SW 1271 (cell line): ENCODE measurements at places on chromosomes 13 and 19.
A peak's percentile ranks its signal among the peaks of the same experiment; 100 is the strongest.

DNA sequence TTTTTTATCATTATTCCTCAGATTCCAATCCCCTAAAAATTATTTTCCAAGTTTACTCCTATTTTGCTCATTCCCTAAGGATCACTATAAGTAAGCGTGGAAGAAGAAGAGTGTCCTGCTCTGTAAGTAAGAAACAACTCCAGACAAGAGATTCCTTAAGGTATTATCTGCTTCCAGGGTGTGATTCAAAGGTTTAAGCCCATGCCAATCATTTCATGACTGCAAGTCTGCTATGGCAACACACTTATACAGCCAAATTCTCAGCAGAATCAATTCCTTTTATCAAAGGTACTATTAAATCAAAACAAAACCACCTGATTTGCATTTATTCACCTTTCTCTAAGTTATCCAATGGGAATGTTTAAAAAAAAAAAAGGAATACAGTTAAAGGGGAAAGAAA, 43.7 kb downstream of the FOXO1 start:
- DNase-seq, result no peak

- no peak for DNase-seq
Observed at GRCh38 chr13:91698767-91699166, 300.3 kb downstream of the GPC5 start.

DNA sequence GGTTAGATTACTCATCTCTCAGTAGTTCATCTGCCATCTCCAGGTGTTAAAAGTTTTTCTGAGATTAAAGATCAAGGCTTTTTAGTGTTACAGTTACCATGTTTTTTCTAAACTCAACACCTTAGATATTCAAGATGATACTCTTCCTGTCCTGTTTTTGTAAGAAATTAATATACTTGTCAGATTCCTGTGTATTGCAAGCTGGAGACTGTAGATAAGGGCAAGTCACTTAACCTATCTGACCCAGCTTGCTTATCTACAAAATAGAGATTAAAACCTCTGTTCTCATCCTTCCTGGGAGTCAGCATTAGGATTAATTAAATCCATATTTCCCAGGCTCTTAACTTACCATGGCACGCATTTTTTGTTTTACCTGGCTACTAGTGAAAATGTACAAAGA, 25.2 kb downstream of the SUGT1 start:
- DNase-seq, result no peak

- peak; percentile 70 for DNase-seq
Observed at GRCh38 chr13:20566468-20566897, 474 bp upstream of the IFT88 start.
